ENCODE measurements at places on chromosomes 3 and 15.

DNA sequence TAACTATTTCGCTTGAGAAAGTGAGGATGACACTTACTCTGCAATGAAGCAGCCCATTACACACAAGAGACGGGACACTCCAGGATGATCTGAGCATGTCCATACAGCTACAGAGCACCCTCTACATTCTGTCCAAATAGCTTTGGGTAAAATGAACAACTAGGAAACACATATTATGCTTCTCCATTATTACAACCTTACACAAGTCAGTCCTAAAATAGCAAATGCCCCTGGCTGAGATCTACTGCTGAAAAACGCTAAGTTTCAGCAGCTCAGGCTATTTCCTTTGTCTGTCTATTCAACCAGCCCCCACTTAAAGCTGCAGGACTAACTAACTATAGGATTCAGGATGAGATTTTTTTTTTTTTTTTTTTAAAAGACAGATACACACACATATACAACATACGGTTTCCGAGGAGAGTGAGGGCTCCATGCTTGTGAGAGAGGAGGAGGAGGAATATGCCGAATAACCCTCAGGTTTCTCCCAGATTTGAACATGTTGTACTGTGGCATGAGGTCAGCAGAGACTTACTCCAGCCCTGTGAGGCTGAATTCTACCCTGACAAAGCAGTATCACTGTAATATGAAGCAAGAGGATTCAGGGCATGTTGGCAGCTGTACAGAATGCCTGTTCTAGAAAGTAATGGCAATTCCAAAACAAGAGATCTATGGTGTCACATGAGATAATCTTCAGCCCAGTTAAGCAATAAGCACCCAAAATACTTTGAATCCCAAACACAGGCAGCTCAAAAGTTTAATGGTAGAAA is 117.3 kb upstream of the PLXND1 start:
- DNase-seq, result peak; percentile 61

- DNase-seq, result no peak
Measured at GRCh38 chr3:42804831-42805132, 492 bp upstream of the HIGD1A start.

GRCh38 chr15:78175330-78175729 is 26.2 kb downstream of the IDH3A start:
- DNase-seq, result no peak

DNA sequence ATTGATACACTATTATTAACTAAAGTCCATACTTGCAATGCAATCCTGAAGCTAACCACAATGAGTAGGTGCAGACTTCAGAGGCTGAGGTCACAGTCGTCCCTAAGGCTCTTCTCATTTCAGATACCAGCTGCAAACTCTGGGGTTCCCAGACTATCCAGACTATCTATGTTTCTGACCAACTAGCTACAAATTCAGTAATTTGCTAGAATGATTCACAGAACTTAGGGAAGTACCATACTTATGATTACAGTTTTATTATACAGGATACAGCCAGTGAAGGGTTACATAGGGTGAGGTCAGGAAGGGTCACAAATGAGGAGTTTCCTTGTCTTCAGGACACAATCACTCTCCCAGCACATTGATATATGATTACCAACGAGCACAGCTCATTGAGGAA is 36.5 kb downstream of the PPM1L start:
- no peak for DNase-seq

DNA sequence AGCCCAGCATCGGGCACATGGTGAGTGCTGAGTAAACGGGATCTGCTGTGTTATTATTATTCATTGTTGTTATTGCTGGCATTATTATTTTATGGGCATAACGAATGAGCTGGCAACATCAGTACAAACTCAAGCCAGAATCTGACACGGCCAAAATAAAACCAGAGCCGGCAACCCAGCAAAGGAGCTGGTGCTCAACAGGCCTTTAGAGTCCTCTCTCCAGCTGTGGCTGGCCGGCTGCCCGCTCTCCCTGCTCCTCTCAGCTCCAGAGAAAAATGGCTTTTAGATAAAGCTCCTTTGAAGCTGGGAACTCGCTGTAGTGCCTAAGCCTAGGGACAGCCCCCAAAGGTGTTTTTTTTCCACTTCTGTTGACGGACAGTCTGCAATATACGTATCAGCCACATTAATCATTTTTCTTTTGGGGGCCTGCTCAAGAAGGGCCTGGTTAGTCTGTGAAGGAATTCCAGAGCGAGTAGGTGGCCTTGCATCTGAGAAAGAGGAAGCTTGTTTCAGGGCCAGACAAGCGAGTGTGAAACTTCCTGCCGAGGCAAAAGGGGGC is 193.9 kb upstream of the UBE2E1 start:
- no peak for DNase-seq

DNA sequence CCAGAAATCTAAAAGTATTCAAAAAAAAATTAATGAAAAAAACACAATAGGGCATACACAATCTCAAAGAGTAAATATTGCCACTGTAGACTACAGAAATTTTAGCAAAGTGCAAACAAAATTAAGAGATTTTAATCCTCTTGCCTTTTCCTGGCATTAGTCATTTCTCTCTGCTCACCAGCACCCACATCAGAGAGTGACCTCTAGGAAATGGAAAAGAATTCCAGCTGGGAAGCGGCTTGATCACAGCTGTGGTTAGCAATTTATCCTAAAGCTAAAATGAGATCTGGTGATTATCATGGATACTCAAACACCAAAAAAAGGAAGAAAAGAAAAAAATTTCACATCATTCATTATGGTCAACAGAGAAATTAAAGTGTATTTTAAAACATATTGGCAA is 7.5 kb downstream of the CSNK1G1 start:
- DNase-seq, result no peak

GRCh38 chr3:166123576-166123975 is 286.4 kb upstream of the BCHE start:
- DNase-seq, result peak; percentile 18

DNA sequence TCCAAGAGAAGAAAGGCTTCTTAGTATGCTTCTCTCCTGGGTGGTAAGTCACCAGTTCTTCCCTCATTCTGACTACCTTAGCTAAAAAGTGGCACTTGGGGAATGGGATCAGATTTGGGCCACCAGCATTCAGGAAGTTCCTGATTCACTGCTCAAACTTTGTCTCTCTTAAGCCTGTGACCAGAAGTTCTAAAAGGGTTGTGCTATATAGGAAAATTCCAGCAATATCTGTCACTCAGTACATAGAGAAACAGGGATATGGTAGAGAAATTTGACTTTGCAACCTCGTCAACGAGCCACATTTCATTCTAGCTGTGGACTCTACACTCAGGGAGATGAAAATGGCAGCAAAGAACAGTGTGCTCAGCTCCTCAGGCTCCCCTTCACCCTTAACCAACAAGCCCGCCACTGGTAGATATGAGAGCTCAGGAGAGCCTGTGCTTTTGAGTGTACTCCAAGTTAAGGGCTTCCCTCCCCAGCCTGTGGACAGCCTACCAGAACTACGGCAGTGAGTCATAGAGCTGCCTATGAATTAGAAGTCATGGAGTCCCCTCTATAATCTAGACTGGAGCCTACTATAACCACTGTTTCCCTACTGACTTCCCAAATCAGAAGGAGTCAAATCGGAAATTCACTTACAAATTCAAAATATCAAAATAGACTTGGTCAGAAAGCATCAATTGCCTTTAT is 52.6 kb upstream of the MYO5C start:
- DNase-seq, result no peak

DNA sequence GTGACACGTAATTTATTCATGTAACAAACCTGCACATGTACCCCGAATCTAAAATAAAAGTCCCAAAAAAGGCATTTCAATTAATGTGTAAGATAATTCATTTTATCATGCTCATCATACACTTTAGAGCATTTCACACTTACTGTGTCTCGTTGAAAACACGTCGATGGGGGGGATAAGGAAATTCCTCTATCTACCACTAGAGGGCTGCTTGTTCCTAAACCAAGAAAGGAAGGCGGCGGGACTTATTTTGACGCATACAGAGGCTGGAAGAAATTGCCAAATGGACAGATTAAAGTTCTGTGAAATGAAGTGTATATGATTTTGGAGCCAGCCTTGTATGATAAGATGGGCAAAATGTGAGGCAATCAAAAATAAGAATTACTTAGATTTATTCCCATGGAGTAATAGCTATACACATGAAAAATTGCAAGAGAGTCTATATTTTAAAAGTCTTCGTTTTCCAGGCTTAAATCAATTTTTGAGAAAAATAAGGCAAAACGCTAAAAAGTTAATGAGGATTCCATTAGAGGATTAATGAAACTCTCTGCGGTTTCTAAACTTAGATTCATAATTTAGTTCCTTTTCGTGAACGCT is 346.8 kb downstream of the CNTN3 start:
- no peak for DNase-seq

- no peak for DNase-seq
Measured at GRCh38 chr3:195094191-195094921, 176.6 kb downstream of the XXYLT1 start.

DNA sequence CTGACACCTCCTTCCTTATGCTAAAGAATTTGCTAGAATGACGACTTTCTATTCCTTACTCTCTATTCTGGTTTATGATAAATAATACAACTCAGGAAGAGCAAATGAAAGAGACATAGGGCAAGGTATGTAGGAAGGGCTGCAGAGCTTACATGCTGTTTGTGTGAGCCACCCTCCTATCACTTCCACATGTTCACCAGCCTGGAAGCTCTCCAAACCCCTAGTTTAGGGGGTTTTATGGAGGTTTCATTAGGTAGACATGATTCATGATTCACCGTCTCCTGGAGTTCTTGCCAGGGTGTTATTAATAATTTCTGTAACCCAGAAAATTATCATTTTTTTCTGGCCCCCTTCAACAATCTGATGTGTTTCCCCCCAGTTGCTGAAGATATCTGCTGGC is 172.1 kb upstream of the COL8A1 start:
- DNase-seq, result no peak

GRCh38 chr3:56620371-56620770 is 62.7 kb downstream of the TASOR start:
- DNase-seq, result no peak

- DNase-seq, result no peak
Measured at GRCh38 chr3:99965077-99965476, 147.4 kb downstream of the CMSS1 start.

- DNase-seq, result no peak
Measured at GRCh38 chr15:100623301-100623700, 20.9 kb downstream of the ASB7 start.

DNA sequence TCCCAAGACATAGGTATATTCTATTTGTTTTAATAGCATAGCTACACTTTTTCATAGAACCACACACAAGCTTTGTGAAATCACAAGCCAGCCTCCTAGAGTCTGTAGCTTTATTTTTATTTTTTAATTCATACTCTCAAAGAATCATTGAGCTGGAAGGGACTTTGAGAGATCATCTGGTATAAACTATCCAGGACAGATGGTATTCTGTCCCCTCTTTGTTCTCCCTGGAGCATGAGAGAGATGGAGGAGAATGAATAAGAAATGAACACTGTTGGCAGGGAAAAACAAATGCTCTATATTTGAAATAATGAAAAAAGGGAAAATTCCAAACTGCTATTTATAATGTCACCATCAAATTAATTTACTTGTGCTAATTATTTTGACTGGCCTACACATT is 338.7 kb upstream of the IL12A start:
- no peak for DNase-seq

DNA sequence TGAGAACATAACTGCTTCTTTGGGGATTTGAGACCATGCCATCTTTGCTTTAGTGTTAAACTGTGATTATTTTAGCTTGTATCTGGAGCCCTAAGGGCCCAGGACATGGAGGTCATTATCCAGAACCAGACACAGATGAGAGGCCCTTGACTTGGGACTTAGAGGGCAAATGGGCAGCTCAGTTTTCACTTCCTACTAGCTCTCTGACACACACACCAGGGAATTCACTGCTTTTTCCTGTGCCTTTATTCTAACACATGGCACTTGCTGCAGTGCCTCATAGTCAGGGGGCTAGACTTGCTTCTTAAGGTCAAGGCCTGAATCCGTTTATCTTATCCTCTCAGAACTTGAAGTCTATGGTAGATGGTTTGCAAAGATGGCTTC is 33.3 kb downstream of the AMOTL2 start:
- no peak for DNase-seq

- no peak for DNase-seq
Measured at GRCh38 chr3:194323785-194324735, 27.1 kb downstream of the CPN2 start.

DNA sequence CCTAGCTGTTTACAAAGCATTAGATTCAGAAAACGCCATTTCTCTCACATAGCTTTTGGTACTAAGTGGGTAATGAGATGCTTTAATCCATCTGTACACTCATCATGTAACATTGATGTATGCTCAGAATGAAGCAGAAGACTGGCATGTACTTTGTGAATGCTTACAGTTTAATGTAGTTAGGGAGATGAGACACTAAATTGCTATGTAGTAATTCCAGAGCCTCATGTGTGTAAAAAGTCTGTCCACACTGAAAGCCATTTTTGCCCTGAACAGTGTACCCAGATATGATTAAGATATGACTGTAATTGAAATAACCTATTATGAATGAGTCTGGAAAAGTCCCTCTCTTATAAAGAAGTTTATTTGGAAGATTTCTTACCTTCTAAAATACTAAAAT is 66.5 kb downstream of the ARMC8 start:
- DNase-seq, result no peak
